ENCODE measurements at places on chromosomes 7 and 10.

DNA sequence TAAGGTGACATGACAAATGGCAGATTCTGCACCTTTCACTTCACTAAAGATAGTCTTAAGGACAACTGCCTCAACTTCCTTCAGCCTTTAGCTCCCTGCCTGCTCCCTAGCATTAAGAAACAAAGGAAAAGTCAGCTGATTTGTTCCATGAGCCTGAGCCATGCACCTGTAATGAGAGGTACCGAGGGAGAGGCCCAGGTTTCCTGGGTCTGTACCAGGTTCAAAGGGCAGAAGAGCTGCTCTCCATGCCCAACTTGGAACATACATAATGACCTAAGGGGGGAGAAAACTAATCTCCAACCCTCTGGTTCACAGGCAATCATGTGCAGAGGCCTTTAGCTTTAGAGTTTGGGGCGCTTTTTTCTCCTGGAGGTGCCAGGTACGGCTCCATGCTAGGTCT, 111.2 kb downstream of the JAZF1 start:
- DNase-seq: no peak

DNA sequence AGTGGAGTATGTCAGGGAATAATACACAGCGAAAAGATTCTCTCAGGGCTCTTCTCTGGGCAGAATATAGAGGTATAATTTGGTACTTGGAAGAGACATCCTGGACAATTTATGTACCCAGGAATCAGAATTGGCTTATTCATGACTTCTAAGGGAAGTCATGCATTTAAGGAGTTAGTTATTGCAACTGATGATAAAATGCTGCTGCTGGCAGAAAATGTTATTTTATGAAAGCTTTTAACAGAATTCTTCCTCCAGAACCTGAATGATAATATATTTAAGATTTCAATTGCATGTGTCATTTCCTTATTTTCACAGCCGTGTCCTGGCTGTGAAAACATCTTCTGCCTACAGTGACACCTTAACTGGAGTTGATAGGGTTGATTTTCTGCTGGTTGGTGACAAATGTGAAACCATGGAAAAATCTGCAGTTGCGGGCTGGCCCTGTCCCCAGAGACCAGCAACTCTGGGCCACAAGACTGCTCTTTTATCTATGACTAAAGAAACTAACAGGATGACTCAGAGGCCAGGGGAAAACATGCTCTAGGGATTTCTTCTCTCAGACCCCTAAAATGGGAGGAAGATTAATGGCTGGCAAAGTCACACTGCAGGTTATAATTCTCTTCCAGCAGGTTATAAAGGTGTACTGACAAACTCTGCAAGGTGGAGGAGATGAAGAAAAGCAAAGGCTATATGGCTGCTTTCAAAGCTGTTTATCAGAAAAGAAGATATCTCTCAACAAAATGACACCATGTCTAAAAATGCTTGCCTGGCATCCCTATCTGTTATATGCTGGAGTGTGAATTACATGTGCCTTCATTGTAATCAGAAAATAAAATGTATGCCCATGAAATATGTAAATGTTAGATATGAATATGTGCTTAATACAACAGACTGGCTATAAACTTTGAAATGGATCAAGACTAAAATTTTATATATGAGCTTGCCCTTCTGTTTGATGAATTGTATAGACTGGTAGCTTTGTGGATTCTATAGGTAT, 12.1 kb upstream of the TRUB1 start:
- no peak for DNase-seq

- DNase-seq: no peak
Observed at GRCh38 chr7:159192725-159193453, 48.2 kb upstream of the VIPR2 start.

DNA sequence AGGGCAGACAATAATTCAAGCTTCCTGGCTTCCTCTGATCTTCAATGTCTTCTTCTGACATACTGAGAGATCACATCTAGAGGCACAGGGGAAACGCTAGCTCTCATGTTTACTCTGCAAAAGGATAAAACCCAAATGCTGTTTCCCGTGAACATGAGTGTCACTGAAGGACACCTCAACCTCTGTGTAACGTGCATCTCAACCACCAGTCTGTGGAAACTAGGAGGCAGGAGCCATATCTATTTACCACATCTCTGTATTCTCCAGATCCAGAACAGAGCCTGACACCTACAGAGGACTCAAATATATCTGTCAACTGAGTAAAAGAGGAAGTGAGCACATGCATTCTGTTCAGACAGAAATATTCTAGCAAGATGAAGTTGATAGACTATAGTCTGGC, 140.3 kb upstream of the TARP start:
- no peak for DNase-seq

GRCh38 chr7:4742051-4742573, 33.3 kb upstream of the AP5Z1 start:
- no peak for DNase-seq

DNA sequence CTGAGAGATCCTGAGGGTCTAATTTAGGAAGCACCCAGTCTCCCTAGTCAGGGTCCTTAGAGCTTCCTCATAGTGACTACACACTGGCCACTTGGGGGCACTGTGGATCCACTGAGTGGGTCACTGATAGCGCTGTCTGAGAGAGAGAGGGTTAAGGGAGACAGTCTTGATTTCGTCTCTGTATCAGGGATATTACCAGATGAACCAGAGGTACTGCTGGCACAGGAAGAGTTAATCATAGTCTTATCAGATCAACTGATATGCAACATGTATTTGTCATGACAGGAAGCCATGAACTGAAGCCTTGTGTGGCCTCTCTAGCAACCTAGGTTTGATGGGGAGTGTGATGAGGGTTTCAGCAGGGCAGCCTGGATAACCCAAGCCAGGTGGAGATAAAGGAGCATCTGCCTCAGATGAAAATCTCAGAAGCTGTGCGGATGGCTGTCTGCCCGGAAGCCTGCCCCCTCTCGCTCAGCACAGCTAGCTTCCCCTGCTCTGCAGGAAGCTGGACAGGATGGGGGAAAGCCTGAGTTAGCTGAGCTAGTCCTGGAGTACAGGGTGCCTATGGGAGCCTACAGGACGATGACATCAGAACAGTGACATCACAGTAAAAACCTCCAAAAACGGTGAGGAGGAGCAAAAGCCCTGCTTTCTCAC, 214.0 kb upstream of the PRSS1 start:
- peak; percentile 54 for DNase-seq

DNA sequence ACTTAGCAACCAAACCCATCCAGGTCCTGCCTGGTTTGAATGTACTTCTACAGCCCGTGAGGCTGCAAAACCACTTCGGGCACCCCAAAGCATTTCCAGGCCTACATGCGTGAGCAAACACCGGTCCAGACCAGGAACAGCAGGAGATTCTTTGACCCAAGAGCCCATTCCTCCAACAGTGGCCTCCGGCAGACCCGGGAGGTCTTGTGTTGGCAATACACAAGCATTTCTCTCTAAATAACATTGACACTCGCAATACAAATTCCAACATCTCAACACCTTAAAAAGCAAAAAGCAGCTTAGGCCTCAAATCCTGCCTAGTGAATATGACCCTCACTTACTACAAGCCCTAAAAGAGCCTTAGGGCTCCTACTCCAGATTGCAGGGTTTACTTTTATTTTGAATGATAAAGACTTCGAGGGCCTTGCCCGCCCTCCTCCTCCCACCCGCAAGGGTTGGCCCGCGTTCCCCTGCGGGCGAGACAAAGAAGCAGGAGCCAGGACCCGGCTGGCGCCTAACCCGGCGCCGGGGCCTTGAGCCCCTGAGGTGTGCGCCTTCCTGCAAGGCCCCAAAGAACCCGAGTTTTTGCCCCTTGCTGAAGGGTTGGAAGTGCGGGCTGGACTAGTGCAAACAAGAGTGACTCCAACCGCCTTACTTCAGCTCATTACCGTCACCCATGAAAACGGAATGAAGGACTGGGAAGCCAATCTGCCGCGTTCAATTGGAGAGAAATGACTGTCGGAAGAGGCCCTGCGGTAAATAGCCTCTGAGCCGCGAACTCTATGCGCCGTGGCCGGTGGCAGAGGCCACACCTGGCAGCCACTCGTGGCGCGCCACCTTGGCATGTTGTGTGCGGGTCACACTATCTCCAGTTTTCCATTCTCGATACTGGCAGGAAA, 3.4 kb upstream of the DLX6 start:
- no peak for DNase-seq

- no peak for DNase-seq
Observed at GRCh38 chr10:117408436-117409384, 33.5 kb upstream of the PDZD8 start.

DNA sequence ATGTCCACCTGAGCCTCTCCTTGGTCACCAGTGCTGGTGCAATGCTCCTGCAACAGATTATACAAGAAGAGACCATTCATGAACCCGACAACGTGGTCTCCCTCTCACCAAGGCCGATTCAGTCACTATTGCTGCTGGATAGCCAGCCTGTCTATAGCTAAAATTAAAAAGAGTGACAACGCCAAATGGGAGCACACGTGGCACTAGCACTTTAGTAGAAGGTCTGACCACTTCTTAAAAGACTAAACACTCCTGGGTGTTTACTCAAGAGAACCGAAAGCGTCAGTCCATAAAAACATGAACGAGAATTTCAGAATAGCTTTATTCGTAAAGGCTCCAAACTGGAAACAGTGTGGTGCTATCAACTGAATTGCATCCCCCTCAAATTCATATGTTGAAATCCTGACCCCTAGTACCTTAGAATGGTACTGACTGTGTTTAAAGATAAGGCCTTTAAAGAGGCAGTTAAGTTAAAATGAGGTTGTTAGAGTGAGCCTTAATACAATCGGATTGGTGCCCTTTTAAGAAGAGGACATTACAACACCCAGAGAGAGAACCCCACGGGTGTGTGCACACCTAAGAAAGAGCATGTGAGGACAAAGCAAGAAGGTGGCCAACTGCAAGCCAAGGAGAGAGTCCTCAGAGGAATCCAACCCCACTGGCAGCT, 4.4 kb upstream of the GALNTL5 start:
- no peak for DNase-seq

- no peak for DNase-seq
Observed at GRCh38 chr10:127524229-127524628, 24.9 kb upstream of the NPS start.

- no peak for DNase-seq
Observed at GRCh38 chr10:106320078-106320477, 844.4 kb downstream of the SORCS1 start.

All from activated CD8-positive, alpha-beta memory T cell treated with anti-CD3 and anti-CD28 coated beads for 1 hour (primary cell).